ENCODE measurements at places on chromosomes 1 and 21.

GRCh38 chr1:117034791-117035290 lies 25.3 kb upstream of the TTF2 start:
- no peak for DNase-seq

GRCh38 chr1:112431038-112431437 lies 35.0 kb downstream of the CTTNBP2NL start:
- DNase-seq = no peak

DNA sequence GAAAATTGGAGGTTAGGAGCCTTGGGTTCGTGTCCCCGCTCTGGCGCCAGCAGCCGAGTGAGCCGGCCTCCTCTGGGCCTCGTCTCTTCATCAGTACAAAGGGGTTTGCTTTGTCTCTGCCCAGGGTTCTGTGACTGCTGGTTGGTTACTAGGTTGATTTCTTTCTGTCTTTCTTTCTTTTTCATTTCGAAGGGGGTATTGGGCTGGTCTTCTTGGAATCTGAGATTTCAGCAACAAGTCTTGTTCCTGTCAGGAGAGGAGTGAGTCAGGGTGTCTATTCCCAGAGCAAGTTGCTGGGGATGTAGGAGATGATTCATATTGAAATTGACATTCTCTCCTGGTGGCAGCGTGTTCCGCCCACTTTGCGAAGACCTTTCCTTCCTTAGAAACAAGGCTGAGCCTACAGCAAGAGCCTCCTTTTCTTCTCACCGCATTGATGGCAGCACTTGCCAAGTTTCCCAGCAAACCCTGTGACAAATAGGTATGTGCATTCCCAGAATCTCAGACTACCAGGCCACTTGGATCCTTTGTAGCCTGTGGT lies 79.2 kb downstream of the MAN1C1 start:
- DNase-seq = no peak

GRCh38 chr1:166695115-166695514 lies 144.2 kb upstream of the POGK start:
- DNase-seq = no peak

GRCh38 chr1:171344473-171344820 lies 30.5 kb downstream of the FMO4 start:
- DNase-seq = no peak

- no peak for DNase-seq
Observed at GRCh38 chr1:151369621-151370048, 2.9 kb downstream of the SELENBP1 start.

DNA sequence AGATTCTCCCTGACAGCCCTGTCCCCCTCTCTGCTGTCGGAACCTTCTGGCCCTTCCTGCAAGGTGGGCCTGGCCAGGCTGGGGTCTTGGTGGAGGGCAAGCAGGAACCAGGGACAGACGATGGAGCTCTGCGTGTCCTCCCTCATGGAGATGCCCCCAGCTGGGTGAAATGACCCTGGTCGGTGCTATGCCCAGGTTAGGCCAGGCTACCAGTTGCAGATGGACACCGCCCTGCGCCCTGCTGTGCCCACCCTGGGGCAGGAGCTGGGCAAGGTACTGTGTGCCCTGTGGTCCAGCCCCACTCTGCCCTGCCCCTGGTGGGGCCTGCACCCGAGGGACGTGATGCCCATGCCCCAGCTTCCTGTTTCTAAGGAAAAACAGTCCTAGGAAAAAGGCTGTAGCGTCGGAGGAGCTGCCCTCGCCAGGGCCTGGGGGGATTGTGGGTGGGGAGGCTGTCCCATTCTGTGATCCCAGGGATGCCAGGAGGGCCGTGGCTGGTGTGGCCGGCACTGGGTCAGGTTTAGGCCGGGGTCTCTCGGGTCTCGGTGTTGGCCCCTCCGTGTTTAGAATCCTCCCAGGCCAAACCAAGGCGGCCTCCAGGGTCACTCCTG lies 77.6 kb downstream of the MORN1 start:
- DNase-seq = no peak

DNA sequence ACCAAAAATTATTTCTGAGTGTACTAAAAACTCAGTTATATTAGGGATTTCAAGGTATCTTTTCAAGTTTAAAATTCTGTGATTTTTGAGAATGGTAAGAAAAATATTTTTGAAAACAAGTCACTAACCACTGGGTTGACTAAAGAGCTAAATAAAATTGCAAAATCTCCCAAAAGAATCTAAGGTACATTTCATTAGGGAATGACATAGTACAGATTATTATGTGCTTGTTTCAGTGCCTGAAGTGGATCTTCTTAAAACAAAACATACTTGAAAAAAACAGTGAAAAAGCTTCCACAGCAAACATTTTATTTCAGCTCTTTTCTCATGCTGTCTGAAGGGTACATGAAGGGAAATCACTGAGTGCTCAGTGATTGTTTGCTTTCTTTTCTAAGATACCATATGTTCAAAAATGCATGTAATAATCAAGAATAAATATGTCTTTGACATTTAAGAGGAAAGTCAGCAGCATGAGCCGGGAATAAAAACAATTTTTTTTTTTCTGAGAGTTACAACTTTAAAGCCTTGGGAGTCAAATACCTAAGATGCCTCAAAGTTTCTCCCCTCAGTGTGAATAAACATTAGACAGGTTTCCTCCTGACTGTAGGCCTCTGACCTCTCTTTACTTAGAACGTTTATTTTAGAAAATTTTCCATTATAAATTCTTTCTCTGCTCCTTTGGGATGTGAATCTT lies 200.7 kb downstream of the KCNT2 start:
- DNase-seq = no peak

DNA sequence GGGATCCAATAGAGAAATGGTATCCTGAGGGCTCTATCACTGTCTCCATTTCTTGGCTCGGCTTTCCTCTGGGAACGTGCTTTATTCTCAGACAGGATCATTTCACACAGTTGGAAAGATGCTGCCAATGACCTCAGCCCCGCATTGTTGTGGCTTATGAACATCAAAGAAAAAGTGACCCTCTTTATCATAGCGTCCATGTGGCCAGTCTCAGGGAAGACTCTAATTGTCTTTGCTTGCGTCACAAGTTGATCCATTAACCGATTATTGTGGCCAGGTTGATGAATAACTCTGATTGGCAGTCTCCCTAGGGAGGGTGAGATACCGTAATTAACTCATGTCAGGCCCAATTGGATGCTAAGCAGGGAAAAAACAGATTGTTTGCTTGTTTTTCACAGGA lies 10.4 kb upstream of the TMEM9 start:
- no peak for DNase-seq

- no peak for DNase-seq
Observed at GRCh38 chr1:162829268-162829667, 31.7 kb downstream of the CCDC190 start.

DNA sequence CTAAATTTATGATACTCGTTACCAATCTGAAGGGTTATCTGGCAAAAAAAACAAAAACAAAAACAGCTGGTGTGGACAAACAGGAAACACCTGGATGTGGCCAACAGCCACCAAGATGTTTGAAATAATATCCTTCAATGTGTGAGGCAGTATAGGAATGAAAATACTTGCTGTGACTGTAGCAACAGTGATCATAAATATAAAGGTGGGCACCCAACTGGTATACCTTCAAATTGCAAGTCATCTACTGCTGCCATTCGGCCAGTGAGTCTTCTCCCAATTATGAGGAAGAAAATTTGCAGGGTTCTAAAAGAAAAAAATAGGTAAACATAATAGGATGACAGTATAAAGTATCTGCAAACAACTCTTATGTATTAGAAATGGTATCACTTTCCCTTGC lies 916 bp downstream of the YIPF1 start:
- no peak for DNase-seq

- DNase-seq = no peak
Observed at GRCh38 chr1:101098327-101098726, 72.7 kb upstream of the DPH5 start.

DNA sequence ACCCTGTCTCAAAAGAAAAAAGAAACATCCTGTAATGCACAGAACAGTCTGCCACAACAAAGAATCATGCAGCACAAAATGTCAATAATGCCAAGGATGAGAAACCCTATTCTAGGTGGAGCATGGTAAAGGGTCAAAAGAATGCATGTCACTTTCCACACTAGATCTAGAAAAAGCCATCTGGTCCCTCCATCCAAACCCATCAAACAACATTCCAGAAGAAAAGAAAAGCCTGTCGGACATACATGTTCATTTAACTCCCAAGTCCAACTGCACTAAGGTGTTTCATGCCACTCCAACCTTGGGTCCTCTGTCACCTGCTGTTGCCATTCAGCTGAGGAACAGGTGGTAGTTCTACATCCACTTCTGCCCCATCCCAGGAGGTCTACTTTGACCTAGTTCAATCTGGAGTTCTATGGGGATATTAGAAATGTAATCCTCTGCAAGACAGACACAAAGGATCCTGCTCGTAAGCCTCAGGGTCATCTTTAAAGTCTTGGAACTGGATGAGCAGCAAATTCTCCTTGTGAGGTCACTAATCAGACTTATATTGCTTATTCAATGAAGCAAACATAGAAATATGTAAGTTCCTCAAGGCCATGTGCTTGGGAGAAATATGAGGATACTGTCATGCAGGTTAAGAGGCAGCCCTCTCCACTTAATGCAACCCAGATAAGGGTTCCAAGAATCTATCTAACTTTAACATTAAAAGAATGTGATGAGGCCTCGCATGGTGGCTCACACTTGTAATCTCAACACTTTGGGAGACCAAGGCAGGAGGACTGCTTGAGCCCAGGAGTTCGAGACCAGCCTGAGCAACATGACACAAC lies 3.7 kb downstream of the DEDD start:
- no peak for DNase-seq

- no peak for DNase-seq
Observed at GRCh38 chr1:88650676-88651418, 33.2 kb upstream of the PKN2 start.

DNA sequence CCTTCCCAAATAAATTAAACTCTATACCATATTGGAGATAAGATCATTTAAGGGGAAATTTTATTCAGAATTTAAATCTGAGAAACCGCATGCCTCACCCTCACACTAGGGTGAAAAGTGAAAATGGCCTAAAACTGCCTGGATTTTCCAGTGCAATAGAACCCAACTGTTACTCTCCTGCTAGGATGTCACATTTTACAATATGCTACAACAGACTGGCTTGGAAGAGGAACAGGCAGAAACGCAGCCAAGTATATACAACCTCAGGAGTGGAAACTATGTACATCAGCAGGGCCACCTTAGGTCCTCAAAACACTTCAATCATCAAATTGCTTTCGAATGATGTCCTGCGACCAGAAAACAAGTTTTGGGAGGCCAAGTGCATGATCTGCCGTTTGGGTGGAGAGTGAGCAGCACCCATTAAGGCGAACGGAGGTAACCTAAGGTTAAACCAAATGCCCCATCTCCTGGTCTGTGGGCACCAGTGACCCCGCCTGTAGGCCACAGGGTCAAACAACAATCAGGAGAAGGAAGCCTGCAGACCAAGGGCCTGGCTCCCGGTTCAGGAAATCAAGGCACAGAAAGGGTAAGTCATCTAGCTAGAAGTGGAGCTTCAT lies 4.9 kb downstream of the RCAN1 start:
- DNase-seq = no peak

- DNase-seq = no peak
Observed at GRCh38 chr1:241638909-241639622, 1.1 kb downstream of the CHML start.

GRCh38 chr1:44559330-44559729 lies 115.0 kb downstream of the TMEM53 start:
- DNase-seq = no peak

DNA sequence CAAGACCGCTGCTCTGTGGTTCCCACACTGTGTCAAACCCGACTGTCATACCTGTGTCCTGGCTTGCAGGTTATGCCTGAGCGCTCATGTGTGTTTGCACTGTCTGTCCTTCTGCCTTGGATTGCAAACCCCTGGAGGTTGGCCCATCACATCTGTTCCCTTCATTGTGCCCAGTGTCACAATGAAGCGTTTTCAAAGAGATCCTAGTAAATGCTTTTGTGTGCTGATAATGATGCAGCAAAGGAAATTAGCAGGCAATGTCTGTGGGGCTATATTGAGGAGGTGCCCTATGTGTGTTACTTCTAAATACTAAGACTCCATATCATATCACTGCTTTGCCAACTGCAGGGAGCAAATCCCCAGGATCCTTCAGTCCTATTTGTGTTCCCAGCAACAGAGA lies 424.4 kb upstream of the NFIA start:
- no peak for DNase-seq

- DNase-seq = no peak
Observed at GRCh38 chr1:235920596-235921375, 54.1 kb upstream of the LYST start.

- DNase-seq = no peak
Observed at GRCh38 chr21:34967509-34968289, 81.4 kb downstream of the RUNX1 start.
